Hematopoietic multipotent progenitor cell treated with erythropoietin and hydrocortisone succinate and interleukin-3 and kit ligand, for 15 days (in vitro differentiated cells): ENCODE measurements at places on chromosomes 7 and 10.

- DNase-seq: no peak
These were observed 186.7 kb upstream of the ADARB2 start for GRCh38 chr10:1923998-1924397.

DNA sequence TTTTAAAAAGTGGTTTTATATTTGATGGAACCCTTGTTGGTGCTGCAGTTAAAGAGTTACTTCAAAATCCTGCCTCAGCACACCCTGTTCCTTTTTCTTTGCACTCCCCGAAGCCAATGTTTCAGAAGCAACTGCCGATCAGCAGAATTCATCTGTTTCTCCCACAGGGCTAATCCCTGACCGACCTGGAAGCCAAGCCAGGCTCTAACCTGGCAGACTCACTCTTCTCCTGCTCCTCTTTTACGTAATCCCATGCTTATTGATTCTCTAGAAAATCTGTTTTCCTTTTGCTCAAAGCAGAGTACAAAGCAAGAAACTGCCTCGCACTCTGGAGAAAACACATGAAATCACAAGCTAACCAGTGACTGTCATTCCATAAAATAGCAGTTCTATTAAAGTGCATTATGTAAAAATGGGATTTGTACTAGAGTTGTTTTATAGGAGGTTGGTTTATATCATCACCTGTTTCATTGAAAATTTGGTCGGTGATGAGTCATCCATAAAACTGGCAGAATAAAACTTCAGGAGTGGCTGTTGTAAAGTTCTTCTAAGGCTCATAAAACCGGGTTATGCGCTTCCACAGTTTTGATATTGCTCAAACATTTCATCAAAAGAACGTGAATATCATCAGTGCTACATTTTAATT, 99.9 kb downstream of the CNTNAP2 start:
- DNase-seq: no peak

- DNase-seq: no peak
These were observed 51.0 kb upstream of the TRIM8 start for GRCh38 chr10:102593074-102593803.

DNA sequence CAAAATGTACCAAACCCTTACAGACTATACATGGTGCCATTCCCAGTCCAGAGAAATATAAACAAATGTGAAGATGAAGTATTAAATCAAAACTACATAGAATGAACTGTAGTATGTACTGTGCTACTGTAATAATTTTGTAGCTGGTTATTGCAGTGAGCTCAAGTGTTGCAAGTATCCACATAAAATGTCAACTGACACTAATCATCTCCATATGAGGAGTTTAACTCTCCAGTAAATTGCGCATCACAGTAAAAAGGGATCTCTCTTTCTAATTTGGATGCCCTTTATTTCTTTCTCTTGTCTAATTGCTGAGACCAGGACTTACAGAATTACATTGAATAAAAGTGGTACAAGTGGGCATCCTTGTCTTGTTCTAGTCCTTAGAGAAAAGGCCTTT, 165.5 kb downstream of the CPED1 start:
- no peak for DNase-seq
